ENCODE measurements at places on chromosomes 16 and 17.
A peak's percentile ranks its signal among the peaks of the same experiment; 100 is the strongest.

DNA sequence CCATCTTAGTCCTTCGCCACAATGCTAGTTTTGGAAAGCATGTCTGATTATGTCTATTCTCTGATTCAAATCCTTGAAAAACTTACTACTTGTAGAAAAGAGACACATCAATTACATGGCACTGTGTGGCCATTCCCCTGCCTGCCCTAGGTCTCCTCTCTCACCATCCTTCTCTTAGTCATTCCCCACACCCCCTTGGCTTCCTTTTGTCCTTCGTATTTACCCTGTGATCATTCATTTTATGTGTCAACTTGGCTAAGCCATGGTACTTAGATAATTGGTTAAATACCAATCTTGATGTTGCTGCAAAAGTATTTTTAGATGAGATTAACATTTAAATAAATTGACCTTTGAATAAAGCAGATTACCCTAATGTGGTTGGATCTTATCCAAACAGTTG, 122.9 kb upstream of the CDH11 start:
- no peak for DNase-seq

DNA sequence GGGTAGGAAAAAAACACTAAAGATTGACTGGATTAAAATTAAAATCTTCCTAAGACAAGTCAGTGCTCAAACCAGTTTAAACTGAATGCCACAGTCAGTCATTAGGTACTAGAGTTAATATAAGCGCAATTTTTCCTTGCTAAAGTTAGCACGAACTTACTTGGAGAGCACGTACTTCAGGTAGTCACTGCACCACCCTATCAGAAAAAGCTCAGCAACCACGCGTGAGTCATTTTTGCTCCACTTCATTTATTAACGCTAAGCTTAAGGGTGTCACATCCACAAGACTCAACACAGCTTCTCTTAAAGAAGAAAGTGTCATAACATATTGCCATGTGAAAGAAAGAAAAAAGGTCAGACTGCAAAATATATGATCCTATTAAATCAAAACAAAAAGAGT, 53.1 kb downstream of the TEX2 start:
- no peak for DNase-seq

DNA sequence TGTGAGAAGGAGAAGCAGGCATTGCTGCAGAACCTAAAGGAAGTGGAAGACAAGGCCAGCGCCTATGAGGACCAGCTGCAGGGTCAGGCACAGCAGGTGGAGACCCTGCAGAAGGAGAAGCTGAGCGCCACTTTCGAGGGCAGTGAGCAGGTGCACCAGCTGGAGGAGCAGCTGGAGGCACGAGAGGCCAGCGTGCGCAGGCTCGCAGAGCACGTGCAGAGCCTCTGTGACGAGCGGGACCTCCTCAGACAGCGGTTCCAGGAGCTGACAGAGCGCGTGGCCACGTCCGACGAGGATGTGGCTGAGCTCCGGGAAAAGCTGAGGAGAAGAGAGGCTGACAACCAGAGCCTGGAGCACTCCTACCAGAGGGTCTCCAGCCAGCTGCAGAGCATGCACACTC, 41.5 kb downstream of the PLD6 start:
- no peak for DNase-seq

DNA sequence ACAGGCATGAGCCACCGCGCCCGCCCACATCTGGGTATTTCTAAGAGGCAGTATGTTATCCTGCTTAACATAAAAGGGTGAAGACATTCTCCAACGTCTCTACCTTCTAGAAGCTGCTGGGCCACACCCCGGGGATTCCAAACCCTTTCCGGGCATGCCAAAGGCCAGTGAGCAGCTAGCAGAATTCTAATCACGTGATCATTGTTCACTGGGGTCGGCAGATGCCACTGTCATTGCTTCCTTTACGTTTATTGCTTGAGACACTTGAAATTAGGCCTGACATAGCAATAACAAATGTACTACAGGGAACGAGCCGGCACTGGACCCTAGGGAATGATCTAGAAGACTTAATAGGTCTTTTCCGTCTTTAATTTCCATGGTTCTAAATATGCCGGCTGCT, 141.2 kb upstream of the ZFHX3 start:
- DNase-seq = no peak

GRCh38 chr17:75115555-75115954, 5.8 kb downstream of the ARMC7 start:
- DNase-seq = no peak

GRCh38 chr17:70654706-70655105, 485.4 kb downstream of the KCNJ2 start:
- no peak for DNase-seq

DNA sequence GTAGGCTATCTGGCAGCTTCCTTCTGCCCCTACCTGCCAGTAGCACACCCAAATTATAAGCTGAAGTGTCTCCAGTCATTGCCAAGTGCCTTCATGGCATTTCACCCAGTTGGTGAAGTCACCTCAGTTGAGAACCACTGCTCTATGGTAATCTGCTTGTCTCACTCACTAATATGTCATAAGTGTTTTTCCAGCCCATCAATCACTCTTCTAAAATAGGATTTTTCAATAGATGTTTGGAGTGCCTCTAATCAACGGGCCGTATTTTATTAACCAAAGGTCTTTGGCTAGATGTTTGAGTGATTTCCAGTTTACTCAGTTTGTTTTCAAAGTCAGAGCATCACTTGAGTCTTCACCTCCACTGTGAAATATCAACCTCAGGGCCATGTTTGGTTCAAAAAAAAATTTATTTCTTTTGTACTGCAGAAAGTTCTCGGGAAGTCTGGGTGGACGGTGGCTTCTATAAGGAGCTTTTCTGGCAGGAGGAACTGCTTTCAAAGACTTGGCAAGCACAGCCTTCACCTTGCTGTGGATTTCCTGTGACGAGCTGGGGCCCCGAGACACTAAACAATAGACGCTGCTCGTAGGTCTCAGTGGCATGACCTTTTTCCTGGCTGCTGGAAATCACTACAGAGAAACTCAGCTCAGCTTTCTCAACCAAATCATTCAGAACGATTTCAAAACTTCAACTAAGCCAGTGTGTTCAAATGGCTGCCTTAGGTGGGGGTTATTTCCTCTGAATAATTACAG, 95.2 kb upstream of the FOXF1 start:
- no peak for DNase-seq

- no peak for DNase-seq
These were observed 11.0 kb upstream of the WIPI1 start for GRCh38 chr17:68468334-68468733.

DNA sequence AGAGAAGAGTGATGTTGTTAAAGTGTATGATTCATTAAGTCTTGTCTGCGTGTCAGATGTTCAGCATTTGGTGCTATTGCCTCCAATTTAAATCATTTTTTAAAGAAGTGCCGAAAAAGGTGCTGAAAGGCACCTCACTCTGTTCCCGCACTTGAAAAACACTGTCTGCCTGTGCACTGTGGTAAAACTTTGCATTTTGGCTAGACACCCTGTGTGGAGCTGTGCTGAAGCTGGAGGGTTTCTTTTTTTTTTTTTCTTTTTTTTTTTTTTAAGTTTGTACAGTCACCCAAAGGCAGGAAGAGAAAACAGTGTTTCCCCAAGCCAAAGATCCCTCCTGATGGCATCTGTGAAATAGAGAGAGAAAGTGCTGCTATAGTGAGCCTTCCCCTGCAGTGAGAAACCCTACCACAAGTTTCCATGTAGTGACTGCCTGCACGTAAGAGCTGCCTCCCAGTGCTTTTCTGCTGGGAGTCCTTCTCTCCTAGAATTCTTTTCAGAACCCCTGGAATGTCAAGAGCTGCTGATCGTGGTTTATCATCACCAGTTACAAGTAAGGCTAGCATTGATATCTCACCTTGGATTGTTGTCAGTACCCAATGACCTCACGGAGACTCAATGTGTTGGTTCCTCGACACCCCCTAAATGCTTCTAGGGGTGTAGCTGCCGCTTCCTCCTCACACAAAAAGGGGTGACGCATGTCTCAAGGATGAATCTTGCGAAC, 116.0 kb upstream of the SOX9 start:
- DNase-seq = no peak

DNA sequence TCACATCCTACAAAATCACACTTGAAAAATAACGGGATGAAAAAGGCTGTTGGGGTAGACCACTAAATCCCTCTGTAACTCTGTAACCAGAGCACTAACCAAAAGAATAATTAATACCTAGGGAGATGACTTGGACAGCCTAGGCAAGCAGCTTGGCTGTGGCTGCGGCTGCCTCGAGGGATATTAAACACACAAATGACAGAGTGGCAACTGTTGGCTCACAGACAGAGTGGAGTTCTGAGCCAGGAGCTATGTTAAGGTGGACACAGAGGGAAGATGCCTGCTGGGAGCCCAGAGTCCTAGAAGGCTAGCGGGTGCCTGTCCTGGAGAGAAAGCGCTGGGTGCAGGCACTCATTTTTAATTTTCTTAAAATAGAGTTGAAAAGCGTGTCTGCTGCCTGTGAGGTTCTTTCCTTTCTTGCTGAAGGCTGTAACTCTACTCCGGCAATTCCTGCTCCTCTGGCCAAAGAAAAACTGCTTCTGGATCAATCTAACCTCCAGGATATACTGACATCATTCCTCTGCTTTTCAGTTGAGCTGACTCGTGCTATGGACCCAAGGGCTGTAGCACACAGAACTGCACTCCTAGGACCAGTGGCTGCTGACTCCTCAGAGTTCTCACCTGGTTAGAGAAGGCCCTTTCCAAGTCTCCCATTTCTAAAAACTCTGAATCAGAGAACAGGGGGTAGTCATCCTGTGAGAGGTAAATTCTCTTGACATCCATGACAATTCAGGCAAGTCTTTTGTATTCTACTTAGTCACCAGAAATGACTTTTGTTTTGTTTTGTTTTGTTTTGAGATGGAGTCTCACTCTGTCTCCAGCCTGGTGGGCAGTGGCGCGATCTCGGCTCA, 147.9 kb downstream of the STX8 start:
- no peak for DNase-seq

- no peak for DNase-seq
These were observed 19.7 kb upstream of the INTS2 start for GRCh38 chr17:61947367-61948078.

DNA sequence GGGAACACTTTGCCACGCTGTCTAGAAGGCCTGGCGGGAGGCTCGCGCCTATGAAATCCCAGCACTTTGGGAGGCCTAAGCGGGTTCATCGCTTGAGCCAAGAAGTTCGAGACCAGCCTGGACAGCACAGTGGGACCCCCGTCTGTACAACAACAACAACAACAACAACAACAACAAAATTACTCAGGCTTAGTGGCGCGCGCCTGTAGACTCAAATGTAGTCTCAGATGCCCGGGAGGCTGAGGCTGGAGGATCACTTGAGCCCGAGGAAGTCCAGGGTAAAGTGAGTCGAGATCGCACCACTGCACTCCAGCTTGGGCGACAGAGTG, 297 bp upstream of the SLFN13 start:
- no peak for DNase-seq

GRCh38 chr16:11297492-11298142, 16.5 kb upstream of the PRM1 start:
- DNase-seq = peak; percentile 76

DNA sequence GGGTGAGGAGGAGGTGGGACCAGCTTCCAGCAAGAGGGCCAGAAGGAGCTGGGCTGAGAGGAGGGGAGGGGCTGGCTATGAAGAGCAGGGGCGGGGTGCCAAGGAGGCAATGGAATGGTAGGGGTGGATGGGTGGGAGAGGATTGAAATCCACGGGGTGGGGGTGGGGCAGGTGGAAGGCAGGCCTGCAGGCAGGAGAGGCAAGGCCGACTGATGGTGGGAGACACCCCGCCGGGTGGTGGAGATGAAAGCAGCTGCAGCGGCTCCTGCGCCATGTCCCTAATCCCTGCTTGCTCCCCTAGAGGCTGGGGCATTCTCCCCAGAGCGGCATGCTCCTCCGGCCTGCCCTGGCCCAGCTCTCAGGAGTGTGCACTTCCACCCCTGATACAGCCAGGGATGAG, 27.8 kb upstream of the TAC4 start:
- DNase-seq = no peak

- DNase-seq = peak; percentile 5
These were observed 326.7 kb downstream of the C16orf95 start for GRCh38 chr16:86990451-86990850.

DNA sequence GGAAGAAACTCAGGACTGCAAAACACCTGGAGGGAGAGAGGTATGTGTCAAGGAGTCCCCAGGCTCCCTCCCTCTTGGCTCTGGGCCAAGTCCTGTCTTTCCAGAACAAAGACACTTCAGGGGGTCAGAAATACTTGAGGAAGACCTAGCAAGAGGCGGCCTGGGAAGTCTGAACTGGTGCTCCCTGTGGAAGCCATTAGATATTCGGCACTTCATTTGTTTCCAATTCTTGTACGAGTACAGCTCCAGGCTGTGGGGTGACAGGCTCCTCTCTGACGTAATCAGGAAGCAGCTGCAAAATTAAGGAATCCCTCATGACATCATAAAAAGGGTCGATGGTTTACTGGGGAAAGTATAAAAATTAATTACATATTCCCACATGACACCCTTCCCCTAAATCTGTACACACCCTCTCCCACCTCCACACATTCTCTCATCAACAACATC, 108.7 kb downstream of the SMG6 start:
- DNase-seq = no peak

GRCh38 chr17:72346306-72346705, 225.5 kb downstream of the SOX9 start:
- DNase-seq = no peak
